T1000 (cell line): ENCODE measurements at places on chromosomes 7 and 10.

DNA sequence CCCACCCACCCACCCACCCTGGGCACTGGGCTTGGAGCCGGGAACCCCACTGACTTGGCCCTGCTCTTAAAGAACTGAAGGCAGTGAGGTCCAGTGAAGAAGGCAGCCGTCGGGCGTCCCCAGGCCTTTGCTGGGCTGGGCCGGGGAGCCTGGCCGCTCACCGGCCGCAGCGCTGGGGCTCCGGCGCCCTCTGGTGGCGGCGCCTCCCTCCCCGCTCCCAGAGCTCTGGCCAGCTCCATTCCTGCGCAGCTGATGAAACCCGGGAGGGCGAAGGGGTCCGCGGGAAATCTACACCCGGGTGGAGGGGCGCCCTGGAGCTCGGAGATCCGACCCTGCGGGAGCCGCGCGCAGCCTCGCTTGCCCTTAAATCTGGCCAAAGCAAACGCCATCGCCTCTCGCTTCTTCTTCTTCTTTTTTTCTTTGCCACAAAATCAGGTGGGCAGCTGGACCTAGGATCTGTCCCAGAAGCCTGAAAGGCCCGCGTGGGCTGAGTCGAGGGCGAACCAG is 1.7 kb upstream of the CXCL12 start:
- peak; percentile 38 for DNase-seq

GRCh38 chr10:87715552-87716347 is 56.1 kb downstream of the PAPSS2 start:
- DNase-seq, result no peak

DNA sequence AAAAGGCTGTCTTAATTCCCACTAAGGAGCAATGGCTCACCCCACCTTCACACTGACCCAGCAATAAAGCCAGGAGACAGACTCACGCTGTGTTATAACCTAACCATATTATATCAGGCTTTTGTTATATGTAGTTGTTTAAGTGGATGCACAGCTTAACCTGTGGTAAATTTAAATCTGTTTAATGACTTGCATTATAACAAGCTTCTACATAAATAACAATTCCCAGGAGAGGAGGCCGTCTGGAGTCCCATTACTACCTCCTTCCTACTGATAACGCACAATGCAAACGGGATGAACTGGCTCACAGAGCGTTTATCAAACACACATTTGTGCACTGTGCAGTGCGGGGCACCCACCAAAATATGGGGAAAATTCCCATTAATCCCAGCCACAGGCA is 102.1 kb upstream of the MGMT start:
- DNase-seq, result no peak

- DNase-seq, result no peak
Measured at GRCh38 chr7:20114468-20114867, 102.7 kb downstream of the MACC1 start.

- no peak for DNase-seq
Measured at GRCh38 chr7:57256637-57257375, 124.6 kb upstream of the ZNF479 start.

DNA sequence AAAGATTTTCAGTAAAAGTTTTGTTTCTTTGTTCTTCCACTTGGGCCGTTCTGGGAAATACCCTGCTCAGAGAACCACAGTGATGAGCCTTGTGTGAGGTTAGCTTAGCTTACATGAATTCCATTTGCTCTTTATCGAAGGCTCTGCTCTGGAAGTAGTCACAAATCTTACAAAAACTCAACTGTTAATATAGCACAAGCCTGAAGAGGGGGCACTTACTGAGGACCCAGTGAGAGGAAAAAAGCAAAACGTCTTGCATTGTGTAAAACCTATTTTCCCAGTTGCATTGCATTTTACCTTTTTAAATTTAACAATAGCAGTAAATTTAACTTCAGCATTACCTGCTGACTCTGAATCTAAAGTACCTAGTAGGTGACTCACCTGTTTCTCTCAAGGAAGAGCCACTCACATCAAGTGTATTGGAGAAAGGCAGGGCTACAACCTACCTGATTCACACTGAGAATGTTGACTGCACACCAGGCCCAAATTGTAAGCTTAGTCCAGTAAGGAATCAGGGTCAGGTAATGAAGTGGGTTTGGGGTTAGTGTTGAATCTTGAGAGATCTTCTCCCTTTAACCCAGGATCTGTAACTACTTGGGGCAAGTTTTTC is 42.3 kb downstream of the PPP1R17 start:
- DNase-seq, result no peak

- DNase-seq, result no peak
Measured at GRCh38 chr10:128221117-128221516, 94.9 kb upstream of the MKI67 start.

DNA sequence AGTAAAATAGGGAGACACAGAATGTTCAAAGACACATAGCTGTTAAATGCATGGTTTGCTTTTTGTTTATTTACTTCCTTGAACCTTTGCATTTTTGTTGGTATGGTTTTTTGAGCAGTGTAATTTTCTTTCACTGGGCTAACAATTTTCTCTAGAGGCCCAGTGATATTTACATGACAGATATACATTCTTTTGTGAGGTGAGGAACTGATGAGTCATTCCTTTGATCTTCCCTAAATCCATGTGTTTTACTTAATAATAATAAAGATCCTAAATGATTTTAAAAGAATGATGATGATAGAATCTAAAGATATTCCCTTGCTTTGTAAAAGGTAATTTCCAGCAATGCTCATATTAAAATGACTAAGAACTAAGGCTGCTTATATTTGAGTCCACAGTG is 188.5 kb upstream of the ANK3 start:
- no peak for DNase-seq

- no peak for DNase-seq
Measured at GRCh38 chr10:123472606-123473005, 193.5 kb upstream of the GPR26 start.

GRCh38 chr7:25779002-25779546 is 372.9 kb upstream of the NFE2L3 start:
- DNase-seq, result no peak

GRCh38 chr7:74097937-74098614 is 14.5 kb downstream of the LIMK1 start:
- DNase-seq, result peak; percentile 72

DNA sequence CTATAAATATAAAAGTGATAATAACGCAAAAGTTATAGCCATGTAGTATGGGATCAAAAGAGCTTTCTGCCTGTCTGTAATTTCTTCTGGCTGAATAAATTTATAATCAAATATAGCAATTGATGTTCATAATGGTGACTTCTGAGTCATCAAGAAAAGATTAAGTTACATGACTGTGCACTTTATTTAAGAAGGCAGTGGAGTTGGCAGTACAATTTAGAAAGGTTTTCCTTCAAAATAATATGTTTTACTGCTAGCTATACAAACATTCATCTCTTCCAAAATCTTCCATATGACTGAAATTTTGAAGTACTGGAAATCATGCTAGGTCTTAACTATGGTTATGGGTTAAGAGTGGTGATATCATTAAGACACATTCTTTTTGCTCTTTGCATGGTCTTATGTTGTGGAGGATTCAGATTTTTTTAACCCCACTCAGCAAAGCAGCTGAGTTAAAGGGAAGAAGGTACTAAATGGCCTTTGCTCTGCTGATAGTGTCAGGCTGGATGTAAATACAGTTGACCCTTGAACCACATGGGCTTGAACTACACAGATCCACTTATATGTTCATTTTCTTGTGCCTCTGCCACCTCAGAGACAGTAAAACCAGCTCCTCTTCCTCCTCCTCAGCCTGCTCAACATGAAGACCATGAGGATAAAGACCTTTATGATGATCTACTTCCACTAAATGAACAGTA is 323.6 kb downstream of the BBS9 start:
- DNase-seq, result no peak

GRCh38 chr10:26939290-26939961 is 78.7 kb upstream of the ABI1 start:
- no peak for DNase-seq

- DNase-seq, result no peak
Measured at GRCh38 chr10:130043491-130043890, 67.1 kb downstream of the C10orf143 start.
